ENCODE measurements at places on chromosomes 16 and 17.

DNA sequence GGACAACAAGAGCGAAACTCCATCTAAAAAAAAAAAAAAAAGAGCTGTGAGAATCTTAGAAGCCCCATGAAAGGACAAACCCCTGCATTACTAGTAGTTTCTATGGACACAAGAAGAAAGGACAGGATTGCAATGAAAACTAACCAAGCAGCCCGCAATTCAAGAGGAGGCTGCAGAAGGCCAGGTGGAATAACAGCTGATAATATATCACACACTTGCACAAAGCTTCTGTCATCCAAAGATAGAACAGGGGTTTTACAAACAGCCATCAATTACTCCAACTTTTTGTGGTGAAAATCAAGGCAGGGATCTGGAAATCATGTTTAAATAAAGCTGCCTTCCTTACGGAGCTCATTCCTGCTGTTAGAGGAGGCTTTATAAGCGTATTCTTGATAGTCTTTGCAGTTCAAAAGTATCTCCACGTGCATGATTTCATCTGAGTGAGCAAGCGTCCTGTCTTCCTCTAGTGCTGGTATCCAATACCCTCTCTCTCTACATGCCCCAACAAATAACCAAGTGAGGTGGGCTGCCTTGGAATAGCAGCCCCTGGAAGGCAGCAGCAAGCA is 23.1 kb upstream of the TMEM94 start:
- no peak for DNase-seq

- no peak for DNase-seq
These were observed 4.1 kb upstream of the SPG7 start for GRCh38 chr16:89504091-89504490.

- no peak for DNase-seq
These were observed 403.8 kb downstream of the SEC14L1 start for GRCh38 chr17:77544347-77545110.

GRCh38 chr17:2701161-2701995 is 10.2 kb downstream of the CLUH start:
- DNase-seq, result no peak

All from stimulated activated CD4-positive, alpha-beta T cell treated with anti-CD3 and anti-CD28 coated beads, Interleukin-1b, Interleukin-23, amount 100 ng/mL, for 4 hours (primary cell).